Vagina (tissue), 2 donors: ENCODE measurements at places on chromosomes 1 and 21. TPM values are rescaled to one million over a fixed set of nuclear protein-coding genes. Genes with fewer than 3 reads are reported as not detected.
A peak's percentile ranks its signal among the peaks of the same experiment; 100 is the strongest.

GRCh38 chr1:183926983-183927382 is 110.5 kb downstream of the COLGALT2 start:
- no peak overlapping the region for H3K27ac ChIP-seq
- H3K4me3 ChIP-seq: no peak overlapping the region
- H3K36me3 ChIP-seq: no peaks in the 10 kb centered on the region
- no peak for DNase-seq
- peaks cover 5% of the 10 kb centered on the region for H3K4me1 ChIP-seq

DNA sequence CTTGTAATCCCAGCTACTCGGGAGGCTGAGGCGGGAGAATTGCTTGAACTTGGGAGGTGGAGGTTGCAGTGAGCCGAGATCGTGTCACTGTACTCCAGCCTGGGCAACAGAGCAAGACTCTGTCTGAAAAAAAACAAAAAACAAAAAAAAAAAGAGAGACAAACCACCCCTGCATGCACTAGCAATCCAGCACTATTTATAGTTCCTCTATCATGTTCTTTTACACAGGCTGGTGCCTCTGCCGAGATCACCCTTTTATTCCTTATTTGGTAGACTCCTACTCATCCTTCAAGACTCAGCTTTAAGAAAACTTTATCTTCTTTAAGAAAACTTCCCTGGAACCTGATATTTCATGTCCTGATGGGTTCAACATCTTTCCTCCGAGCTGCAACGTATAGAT is 10.8 kb downstream of the FMO5 start:
- H3K4me3 ChIP-seq: no peak overlapping the region
- no peaks in the 10 kb centered on the region for H3K27me3 ChIP-seq
- no peak overlapping the region for H3K27ac ChIP-seq
- H3K36me3 ChIP-seq: no peaks in the 10 kb centered on the region
- H3K4me1 ChIP-seq: peaks cover 6% of the 10 kb centered on the region

DNA sequence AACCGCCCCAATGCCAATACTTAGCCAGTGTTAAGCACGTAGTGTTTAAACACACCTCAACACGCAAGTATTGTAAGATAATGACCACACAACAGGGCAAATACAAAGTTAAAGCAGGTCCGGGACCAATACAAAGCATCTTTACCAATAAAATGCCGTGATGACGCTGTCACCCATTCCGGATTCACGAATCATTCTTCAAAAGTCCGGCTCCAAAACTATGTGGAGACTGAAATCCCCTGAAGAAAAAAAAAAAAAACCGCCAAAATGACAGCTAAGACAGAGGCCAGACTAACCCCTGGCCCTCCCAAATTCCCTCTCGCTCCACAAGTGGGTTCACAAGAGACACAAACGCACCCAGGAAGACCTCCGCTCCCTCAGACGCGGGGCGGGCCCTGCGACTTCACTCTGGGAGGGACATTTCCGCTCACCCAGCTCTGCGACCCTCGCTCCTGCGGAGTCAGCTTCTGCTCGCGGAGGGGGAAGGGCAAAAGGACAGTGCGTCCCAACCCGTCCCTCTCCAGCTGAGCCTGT is 625 bp upstream of the DARS2 start:
- no peaks in the 10 kb centered on the region for H3K27me3 ChIP-seq
- H3K4me3 ChIP-seq: peak overlapping the region; percentile 60
- peak overlapping the region; percentile 87 for H3K27ac ChIP-seq
- DNase-seq: no peak
- H3K36me3 ChIP-seq: no peaks in the 10 kb centered on the region
- peaks cover 15% of the 10 kb centered on the region for H3K4me1 ChIP-seq

DNA sequence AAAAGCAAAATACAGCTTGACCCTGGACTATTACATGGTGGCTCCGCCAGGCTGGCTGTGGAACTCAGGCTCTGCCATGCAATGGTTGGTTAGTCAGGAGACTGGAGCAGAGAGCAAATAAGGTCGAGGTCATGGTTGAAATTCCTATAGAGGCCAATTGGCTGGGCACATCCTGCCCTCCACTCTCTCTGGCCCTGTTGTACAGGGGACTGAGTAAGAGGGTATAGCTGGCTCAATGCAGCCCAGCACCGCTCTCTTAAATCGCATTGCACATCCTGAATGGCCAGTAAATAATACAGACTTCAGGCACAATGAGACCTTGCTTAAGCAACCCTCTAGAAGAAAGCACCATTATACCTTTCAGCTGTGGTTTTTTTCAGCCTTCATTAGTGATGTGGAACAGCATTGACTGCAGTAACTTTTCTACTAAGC is 59.3 kb upstream of the PPP2R5A start:
- H3K27me3 ChIP-seq: no peaks in the 10 kb centered on the region
- no peak for DNase-seq
- H3K36me3 ChIP-seq: no peaks in the 10 kb centered on the region
- H3K4me3 ChIP-seq: no peak overlapping the region

DNA sequence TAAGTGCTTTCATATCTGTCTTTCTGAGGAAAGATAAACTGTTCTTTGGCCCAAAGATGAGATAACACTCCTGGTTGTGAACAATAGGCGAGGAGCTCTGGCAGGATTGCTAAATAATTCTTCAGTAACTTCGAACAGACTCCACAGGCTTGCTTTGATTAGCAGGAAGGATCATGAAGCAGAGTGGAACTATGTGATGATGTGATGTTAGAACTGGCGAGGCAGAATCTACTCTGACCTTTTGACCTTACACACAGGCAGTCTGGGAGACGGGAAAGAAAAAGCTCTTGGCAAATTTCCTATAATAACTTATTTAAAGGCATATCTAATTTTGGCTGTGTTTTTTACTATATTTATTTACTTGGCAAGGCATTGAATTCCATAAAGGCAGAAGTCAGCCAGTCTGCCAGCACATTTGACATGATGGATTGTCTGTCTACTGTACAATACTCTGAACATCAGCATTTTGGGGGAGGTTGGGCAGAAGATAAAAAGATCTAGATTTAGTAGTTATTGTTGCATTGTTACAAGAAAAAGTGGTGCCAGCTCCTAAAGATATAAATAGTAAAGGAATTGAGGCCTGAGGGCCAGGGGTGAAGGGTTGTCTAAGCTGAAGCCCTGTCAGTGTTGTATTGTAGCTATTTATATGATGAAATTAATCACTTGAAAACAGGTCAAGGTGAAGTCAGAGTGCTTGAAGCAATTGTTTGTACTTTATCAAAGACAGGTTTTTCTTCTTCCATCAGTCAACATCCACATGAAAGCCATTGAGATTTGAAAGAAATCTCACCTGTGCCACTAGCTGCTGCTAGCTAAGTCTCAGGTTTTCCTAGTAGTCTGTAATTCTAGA is 708.8 kb downstream of the LTN1 start:
- no peaks in the 10 kb centered on the region for H3K36me3 ChIP-seq
- peaks cover 7% of the 10 kb centered on the region for H3K4me1 ChIP-seq
- no peaks in the 10 kb centered on the region for H3K27me3 ChIP-seq
- no peak for DNase-seq
- H3K27ac ChIP-seq: peak overlapping the region; percentile 5

DNA sequence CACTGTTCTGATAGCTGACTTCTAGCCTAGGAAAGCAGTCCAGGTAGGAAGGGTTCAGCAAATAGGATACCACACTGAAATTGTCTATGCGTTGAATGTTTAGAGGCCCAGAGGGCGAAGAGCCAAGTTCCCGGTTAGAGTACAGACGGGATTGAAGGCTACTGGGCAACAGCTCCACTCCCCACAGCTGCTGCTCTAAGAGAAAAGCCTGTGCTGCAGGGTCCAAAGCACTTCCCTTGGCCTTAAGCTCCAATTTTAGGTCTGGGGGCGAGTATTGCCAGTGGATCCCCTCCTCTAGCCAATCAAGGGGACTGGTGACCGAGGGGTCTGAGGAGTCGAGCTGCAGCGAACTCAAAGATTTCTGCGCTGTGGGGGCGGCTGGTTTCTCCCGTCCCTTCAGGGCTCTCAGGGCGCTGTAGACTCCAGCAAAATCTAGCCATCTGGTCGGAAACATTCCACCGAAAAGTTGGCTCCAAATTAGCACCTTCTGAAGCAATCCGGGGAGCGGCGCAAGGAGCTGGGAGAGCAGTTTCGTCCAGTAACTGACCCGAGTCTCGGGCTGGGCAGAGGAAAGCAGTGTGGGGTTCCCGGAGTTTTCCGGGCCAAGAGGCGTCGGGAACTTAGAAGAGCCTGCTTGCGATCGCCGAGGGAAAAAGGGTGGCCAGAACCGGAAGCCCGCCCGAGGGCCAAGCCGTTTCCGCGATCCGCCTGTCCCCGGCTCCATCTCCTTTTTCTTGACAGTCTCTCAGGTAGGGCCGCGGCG is 748 bp downstream of the PPP1R15B start:
- peak; percentile 91 for DNase-seq
- no peaks in the 10 kb centered on the region for H3K27me3 ChIP-seq
- peak overlapping the region; percentile 98 for H3K4me3 ChIP-seq
- peaks cover under 1% of the 10 kb centered on the region for H3K36me3 ChIP-seq
- peak overlapping the region; percentile 99 for H3K27ac ChIP-seq

DNA sequence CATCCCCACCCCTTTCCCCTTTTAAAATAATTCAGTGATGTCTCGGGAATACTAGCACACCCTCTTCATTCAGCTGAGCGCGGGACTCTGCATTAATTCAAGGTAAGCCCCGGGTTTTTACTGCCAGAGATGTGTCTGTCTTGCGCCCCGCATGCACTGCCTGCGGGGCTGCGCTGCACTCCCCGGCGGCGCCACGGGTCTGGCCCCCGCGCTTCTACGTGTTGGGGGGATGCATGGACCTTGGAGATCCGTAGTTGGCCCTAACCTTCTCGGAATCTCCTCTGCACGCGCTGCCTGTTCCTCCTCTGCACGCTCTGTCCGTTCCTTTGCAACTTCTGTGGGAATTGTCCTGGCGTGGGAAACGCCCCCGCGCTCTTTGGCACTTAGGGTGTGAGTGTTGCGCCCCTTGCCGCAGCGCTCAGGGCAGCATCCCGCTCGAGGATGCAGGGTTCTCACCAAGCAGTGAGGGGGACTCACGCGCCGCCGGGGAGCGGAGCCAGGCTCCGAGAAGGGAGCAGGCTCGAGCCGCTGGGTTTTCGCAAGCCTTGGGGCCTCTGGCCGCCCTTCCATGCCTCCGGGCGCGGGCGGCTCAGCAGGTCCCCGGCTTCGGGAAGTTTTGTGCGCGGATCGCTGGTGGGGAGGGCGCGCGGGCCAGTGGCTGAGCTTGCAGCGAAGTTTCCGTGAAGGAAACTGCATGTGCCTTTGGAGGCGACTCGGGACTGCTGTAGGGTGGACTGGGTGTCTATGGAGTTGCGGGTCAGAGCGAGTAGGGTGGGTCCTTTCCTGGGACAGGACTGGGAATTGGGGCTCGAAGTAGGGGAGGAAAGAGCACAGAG is 165.1 kb upstream of the CACNA1E start:
- DNase-seq: no peak
- H3K27ac ChIP-seq: no peak overlapping the region
- H3K27me3 ChIP-seq: peaks cover 4% of the 10 kb centered on the region
- no peaks in the 10 kb centered on the region for H3K36me3 ChIP-seq
- peaks cover 5% of the 10 kb centered on the region for H3K4me1 ChIP-seq
- H3K4me3 ChIP-seq: no peak overlapping the region

DNA sequence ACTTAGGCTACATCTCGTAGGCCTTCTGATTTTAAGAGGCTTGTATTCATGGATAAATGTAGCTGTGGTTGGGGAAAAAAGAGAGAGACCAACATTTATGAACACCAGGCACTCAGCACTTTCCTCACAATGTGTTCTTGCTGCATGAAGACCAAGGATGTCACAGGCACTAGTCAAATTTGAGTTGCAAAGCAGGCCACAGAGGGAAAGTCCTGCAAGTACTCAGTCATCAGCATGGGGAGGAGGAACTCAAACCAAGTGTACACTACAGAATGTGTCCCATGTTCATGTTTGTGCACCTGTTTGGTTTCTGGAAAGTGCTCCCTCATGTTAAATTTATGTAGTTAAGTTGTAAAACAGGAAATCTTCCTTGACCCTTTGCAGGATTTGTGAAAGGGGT is 8.7 kb upstream of the MAP3K7CL start:
- no peaks in the 10 kb centered on the region for H3K36me3 ChIP-seq
- no peaks in the 10 kb centered on the region for H3K4me1 ChIP-seq
- no peak overlapping the region for H3K4me3 ChIP-seq
- H3K27me3 ChIP-seq: no peaks in the 10 kb centered on the region

DNA sequence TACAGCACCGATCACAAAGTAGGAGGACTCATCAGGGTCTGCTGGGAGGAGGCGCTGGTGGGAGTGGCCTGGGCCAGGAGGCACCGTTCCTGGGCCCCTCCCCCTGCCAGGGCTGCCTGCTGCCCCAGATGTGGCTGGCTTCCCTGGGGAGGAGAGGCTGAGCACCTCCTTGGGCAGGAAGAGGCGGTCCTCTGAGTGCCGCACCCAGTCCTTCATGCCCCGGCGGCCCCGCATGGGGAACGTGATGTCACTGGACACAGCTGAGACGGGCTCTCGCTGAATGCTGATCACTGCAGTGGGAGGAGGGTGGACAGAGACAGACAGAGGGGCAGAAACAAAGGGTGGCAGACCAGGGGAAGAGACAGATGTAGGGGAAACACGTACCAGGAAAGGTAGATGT is 24.8 kb downstream of the ADGRB2 start:
- no peaks in the 10 kb centered on the region for H3K36me3 ChIP-seq
- no peak overlapping the region for H3K27ac ChIP-seq
- no peak for DNase-seq
- H3K4me3 ChIP-seq: no peak overlapping the region

Gene ACTL8
- total RNA-seq: not detected

Gene FCER1G
- 64.8 TPM for total RNA-seq

Gene ASAP3
- total RNA-seq: 79.1 TPM

Gene LRRC53
- total RNA-seq: not detected
